ENCODE measurements at places on chromosomes 3 and 15.
A peak's percentile ranks its signal among the peaks of the same experiment; 100 is the strongest.

GRCh38 chr3:122030381-122031122 is 8.5 kb upstream of the ILDR1 start:
- peak; percentile 53 for DNase-seq

DNA sequence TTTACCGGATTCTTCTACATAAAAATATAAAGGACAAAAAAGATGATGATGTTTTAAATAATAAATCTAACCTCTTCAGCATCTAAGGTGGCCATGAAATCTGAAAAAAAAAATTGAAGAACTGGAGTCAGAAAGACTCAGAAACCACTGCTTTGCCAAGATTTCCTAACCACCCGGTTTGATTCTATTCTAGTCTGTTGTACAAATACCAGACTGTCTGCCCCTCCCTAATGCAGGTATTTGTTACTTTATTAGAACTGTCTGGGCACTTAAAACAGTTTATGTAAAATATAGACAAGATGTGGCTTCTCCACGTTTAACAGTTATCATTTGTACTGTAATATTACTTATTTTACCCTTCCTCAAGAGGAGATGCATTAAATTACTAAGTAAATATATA is 48.8 kb downstream of the UACA start:
- DNase-seq, result no peak

DNA sequence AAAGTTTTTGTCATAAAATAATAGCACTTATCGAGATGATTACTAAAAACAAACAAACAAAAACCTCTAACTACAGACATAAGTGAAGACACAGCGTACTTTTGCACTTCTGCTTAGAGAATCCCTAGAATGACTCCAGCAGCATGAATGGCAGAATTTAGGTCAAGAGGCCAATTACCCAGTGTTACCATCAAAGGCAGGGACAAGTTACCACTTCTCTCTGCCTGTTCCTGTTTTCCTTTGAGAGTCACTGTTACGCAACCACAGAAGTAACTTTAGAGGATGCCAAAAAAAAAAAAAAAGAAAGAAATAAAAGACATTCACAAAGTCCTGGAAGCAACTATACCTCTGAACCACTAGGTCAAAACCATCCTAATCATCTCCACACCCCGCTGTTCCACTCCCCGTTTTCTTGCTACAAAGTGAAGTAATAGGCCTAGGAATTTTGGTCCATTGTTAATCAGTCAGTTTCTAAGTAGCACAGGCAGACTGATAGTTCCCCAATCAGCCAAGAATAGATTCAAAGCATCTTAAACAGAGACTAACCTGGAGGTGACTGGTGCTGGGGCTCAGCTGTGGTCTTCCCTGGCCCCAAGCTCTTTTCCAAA is 41.9 kb downstream of the FMN1 start:
- no peak for DNase-seq

- DNase-seq, result no peak
These were observed 231.2 kb upstream of the TPRG1 start for GRCh38 chr3:188940573-188940932.

GRCh38 chr3:185900228-185900627 is 37.6 kb downstream of the TRA2B start:
- DNase-seq, result no peak

DNA sequence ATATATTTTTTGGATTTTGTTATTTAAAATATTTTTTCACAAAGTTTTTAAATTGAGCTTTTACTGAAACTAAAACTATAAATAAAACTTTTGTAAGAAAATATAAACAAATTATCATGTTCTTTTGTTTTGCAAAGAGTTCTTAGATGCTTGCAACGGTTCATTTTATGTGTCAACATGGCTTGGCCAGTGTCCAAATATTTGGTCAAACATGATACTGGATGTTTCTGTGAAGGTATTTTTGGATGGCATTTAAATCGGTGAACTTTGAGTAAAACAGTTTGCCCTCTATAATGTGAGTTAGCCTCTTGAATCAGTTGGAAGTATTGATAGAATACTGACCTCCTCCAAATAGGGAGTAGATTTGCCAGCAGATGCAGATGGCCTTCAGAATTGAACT is 612.6 kb upstream of the NECTIN3 start:
- no peak for DNase-seq

GRCh38 chr3:100591411-100591810 is 18.0 kb upstream of the ADGRG7 start:
- DNase-seq, result no peak

- DNase-seq, result no peak
These were observed 186.9 kb downstream of the MAGI1 start for GRCh38 chr3:65851827-65852226.

- no peak for DNase-seq
These were observed 284.4 kb upstream of the WNT5A start for GRCh38 chr3:55771503-55771902.

- no peak for DNase-seq
These were observed 68.8 kb upstream of the DLG1 start for GRCh38 chr3:197367081-197367780.

DNA sequence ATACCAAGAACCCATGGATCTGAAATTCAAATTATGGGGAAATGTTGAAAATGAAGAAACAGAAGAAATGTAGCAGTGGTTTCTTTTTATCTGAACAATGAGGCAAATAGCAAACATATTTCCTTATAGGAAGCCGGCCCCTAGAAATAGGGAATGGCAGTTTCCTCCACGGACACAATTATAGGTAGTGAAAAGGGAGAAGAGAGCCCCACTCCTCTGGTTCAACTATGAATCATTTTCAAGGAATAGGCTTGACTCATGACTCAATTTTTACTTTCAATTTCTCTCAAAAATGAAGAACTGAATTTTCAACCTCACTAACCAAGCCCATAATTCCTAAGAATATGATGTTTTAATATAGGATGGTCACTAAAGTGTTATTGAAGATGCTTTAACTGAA is 243.1 kb downstream of the MECOM start:
- no peak for DNase-seq

GRCh38 chr15:63522225-63522578 is 17.8 kb downstream of the USP3 start:
- DNase-seq, result no peak

GRCh38 chr15:93987068-93987467 is 244.3 kb upstream of the MCTP2 start:
- no peak for DNase-seq

GRCh38 chr15:79943820-79944219 is 27.2 kb downstream of the BCL2A1 start:
- no peak for DNase-seq

- no peak for DNase-seq
These were observed 16.5 kb downstream of the SLC12A1 start for GRCh38 chr15:48222627-48223026.

DNA sequence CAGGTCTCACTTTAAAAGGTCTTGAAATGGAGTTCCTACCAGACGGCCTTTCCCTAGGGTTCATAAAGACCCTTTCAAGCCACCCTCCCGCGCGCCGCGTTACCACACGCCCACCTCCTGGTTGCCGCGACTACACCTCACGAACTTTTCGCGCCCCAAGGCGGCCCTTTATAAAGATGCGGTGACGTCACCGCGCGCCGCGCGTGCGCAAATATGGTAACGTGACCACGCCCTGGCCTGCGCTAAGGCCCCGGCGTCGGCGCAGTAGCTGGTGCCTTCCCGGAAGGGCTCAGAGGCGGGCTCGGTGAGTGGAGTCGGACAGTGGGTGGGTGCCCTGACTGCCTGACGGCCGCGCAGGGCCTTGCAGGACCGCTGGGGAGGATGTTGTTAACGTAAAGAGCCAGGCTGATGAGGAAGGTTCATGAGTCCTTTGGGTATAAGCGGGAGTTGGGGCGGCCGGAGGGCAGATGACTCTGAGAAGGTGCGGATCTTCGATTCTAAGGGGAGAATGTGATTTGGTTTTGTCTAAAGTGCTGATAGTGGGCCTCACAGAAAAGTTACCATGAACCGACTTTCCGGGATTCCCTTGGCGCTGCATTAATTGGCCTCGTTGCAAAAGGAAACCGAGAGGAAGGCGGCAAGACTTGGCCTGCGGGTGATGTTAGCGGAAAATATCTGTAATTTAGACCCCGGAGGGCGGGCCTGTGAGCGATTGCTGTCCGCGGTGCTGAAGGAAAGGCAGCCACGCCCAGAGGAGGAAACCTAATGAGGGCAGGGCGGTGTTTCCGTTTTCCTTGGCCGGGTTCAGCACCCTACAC is 54.4 kb downstream of the FEZF2 start:
- no peak for DNase-seq

- DNase-seq, result no peak
These were observed 176.8 kb downstream of the ABHD5 start for GRCh38 chr3:43867436-43868072.

- no peak for DNase-seq
These were observed 21.8 kb downstream of the WDR53 start for GRCh38 chr3:196546537-196546936.

GRCh38 chr15:88174571-88174970 is 82.0 kb downstream of the NTRK3 start:
- no peak for DNase-seq

DNA sequence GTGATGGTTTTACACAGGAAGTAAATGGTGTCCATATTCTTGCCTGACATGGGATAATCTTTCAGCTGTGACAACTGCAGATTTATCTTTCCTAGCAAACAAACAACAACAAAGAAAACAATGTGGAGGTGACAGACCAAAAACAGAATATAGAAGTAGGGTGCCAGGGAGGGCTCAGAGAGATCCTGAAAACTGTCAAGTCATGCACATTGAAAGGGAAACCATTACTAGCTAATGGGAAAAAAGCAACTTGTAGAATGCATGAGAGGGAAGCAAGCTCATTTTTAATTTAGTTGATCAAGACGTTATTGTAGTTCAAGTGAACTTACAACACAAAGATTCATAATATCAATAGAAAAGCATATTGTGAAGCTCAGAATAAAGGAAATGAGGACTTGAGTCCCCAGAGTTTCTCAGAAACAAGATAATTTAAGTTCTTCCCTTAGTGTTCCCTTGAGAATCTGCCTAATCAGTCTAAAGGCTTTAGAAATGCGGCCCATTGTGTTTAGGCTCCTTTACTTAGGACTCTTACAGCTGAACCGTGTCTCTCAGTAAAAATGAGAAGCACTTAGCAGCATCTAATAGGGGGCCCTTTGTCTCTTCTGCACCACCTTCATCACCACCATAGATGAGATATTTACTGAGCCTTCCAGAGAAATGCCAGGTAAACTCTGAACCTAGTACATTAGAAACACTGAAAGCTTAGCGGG is 115.6 kb upstream of the CADPS start:
- DNase-seq, result no peak

DNA sequence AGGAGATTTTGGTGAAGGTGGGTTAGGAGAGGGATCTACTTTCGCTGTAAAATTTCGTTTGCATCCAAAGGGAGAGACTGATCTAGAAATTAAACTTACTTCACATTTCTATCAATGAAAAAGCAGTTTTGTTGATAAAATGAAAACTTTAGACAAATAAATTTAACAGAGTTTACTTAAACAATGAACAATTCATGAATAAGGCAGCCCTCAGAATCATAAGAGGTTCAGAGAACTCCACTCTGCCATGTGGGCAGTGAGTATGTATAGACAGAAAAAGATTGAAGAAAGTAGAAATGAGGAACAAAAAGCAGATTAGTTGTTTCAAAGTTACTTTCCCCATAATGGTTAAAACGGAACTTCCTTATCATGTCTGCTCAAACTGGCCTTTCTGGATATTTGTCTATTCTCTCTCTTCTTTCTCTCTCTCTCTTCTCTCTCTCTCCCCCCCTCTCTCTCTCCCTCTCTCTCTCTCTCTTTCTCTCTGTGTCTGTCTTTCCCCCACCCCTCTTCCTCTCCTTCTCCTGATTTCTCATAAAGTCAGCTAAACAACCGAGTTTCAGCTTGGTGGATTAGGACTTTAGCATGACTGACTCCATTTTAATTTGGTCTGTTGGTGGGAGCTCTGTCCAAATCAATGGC is 248.9 kb downstream of the TJP1 start:
- DNase-seq, result no peak

DNA sequence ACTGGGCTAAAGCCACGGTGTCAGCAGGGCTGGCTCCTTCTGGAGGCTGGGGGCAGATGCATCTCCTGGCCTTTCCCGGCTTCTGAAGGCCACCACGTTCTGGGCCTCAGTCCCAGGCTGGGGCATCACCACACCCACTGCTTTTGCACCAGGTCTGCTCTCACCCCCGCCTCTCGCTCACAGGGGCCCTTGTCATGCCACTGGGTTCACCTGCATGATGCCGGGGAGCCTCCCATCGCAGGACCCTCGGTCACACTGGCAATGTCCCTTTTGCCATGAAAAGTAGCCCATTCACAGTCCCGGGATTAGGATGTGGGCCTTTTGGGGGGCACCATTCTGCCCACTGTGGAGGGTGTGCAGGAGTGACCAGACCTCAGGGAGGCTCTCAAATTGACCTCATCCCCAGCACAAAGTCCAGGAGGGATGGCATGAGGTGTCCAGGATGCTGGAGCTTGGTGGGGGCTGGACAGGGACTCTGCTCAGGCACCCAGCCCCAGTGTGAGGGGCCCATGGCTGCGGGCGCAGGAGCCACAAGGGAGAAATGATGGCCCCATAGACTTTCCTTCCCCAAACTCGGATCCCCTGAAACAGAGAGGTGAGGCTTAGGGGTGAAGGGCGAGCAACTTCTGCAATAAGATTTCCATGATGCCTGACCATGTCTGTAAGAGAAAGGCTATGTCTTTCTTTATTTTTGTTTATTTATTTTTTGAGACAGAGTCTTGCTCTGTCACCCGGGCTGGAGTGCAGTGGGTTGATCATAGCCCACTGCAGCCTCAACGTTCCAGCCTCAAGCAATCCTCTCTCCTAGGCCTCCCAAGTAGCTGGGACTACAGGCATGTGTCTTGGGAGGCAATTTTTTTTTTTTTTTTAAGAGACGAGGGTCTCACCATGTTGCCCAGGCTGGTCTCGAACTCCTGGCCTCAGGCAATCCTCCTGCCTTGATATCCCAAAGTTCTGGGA is 189.1 kb downstream of the GOLGA6L6 start:
- no peak for DNase-seq

- DNase-seq, result no peak
These were observed 587.1 kb downstream of the ZNF385D start for GRCh38 chr3:21163956-21164355.

DNA sequence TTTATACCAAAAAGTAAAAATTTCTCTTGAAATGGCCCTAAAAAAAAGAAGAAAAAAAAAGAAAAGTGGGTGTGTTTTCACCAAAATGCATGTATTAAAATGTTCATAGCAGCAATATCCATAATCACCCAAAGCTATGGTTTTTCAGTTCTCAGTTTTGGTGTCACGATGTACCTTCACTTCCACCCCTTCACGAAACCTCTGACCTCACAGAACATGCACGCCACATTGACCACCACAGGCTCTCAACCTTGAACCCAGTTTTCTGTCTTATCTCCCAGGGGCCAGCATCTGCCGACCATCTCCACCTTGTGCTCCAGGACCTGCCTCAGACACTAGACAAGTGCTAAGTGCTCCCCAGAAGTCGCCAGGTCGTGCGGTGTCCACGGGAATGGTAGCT is 30.4 kb downstream of the COLQ start:
- DNase-seq, result no peak

Data from CMK (cell line).